H1 (cell line): ENCODE measurements at places on chromosomes 7 and 10. TPM values are rescaled to one million over a fixed set of nuclear protein-coding genes. Genes with fewer than 3 reads are reported as not detected.

- no peak for DNase-seq
Observed at GRCh38 chr10:12098966-12099365, 30.2 kb downstream of the DHTKD1 start.

- no peak for DNase-seq
Observed at GRCh38 chr7:8514781-8515519, 81.5 kb downstream of the NXPH1 start.

- DNase-seq, result no peak
Observed at GRCh38 chr10:4212111-4212630, 427.2 kb upstream of the KLF6 start.

- no peak for DNase-seq
Observed at GRCh38 chr10:26755443-26755903, 58.0 kb downstream of the PDSS1 start.

The CLRN3 gene
- not detected in 2 replicates for total RNA-seq

GRCh38 chr10:83886871-83887270 is 252.4 kb upstream of the GHITM start:
- no peak for DNase-seq

DNA sequence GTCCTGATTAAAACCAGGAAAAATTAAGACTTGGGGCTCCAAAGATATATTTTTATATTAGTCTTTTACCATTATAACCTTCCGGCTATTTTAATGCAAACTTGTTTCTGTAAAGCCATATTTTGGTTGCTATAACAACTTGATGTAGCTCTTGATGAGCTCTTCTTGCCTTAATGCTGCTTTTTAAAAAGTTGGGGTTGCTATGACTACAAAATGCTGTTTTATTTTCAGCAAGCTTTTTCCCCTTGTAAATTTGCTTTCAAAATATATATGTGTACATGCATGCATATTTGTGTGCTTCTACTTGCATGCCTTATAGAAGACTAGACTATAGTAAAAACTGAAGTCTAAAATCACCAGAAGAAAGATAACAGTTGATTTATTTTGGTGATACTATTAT is 99.7 kb downstream of the CSTF2T start:
- no peak for DNase-seq

DNA sequence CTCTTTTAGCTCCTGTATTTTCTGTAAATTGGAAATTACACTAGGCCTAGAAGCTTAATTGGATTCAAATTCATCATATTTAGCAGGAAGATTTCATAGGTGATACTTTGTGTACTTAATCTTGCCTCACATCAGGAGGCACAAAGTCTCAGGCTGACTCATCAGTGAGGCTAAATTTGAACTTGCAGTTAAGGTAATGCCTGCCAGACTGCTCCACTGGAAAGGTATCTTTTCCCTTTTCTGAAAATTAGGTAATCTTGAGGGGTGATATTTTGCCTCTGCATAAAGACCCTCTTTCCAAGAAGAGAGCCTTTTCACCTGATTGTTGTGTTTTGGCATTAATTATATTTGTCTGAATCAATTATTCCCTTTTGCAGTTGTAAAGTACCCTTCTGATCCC is 14.6 kb downstream of the PPIA start:
- no peak for DNase-seq

The CYP3A5 gene
- total RNA-seq, result not detected in 2 replicates

DNA sequence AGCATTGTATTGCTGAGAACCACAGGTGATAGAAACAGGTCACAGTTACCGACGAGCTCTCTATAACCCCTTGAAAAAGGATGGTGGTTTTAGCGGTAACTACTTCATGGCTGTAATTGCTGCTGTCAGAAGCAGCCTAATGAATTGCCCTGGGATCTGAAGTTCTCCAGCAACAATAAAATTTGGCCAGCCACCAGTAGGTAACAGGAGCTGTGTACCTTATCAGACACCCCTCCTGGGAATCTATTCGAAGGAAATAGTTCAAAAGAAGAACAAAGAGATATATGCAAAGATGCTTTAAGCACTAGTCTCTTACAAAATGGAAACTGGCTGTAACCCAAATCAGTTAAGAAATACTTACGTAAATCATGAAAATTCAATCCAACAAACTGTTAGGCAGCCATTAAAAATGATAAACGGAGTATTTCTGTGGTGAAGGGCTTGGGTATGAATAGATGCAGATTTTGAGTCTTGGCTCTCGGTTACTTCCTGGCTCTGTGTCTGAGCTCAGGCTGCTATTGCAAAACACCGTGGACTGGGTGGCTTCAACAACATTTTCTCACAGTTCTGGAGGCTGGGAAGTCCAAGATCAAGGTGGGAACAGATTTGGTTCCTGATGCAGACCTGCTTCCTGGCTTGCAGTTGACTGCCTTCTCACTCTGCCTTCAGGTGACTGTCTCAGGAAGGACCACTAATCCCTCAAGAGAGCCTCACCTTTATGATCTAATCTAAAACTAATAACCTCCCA is 1.6 kb downstream of the MSRB2 start:
- no peak for DNase-seq

DNA sequence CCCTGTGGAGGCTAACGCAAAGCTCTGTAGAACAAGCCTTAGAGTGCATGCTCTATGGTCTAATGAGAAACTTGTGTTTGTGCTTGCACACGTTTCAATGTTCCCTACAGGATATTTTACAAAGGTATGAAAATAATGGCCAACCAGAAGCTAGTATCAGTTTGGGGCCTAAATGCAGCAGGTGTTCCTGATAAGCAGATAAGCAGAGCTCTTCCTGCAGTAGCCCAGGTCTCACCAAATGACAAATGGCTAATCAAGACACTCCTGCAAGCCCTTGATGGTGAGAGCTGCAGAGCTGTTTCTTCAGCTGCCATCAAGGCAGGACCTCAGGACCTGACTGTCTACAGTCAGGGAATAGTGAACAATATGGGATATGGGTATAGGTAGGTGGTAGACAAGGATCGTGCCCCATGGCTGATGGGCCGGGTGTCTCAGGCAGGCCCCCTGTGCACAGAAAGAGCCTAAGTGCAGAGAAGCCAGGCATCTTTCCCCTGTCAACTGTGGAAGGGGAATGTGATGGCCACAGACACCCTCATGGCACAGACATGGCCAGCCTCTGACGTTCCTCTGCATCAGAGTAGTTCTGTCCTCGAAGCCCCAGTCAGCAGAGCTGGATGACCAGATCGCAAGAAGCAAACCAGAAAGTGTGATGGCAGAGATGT is 23.2 kb upstream of the RASSF4 start:
- no peak for DNase-seq

- DNase-seq, result no peak
Observed at GRCh38 chr7:121544726-121545125, 148.6 kb upstream of the FAM3C start.

DNA sequence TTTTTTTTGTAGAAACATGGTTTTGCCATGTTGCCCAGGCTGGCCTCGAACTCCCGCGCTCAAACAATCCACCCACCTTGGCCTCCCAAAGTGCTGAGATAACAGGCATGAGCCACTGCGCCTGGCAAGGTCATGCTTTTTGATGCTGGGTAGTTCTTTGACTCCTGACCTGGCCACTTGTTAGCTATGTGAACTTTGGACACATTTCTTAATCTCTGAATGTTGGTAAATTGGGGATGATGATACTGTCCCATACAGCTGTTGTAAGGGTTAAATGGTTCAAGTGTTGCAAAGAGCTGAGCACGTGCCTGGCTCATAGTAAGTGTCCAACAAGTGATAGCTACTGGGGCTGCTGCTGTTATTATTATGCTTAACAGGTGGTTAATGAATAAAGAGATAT is 2.3 kb downstream of the ZNHIT1 start:
- no peak for DNase-seq

GRCh38 chr7:123492485-123492884 is 41.9 kb downstream of the IQUB start:
- DNase-seq, result no peak

The TNKS2 gene
- total RNA-seq, result 71.8 and 73.6 TPM in 2 replicates

GRCh38 chr7:75704928-75705327 is 33.8 kb downstream of the HIP1 start:
- DNase-seq, result no peak

DNA sequence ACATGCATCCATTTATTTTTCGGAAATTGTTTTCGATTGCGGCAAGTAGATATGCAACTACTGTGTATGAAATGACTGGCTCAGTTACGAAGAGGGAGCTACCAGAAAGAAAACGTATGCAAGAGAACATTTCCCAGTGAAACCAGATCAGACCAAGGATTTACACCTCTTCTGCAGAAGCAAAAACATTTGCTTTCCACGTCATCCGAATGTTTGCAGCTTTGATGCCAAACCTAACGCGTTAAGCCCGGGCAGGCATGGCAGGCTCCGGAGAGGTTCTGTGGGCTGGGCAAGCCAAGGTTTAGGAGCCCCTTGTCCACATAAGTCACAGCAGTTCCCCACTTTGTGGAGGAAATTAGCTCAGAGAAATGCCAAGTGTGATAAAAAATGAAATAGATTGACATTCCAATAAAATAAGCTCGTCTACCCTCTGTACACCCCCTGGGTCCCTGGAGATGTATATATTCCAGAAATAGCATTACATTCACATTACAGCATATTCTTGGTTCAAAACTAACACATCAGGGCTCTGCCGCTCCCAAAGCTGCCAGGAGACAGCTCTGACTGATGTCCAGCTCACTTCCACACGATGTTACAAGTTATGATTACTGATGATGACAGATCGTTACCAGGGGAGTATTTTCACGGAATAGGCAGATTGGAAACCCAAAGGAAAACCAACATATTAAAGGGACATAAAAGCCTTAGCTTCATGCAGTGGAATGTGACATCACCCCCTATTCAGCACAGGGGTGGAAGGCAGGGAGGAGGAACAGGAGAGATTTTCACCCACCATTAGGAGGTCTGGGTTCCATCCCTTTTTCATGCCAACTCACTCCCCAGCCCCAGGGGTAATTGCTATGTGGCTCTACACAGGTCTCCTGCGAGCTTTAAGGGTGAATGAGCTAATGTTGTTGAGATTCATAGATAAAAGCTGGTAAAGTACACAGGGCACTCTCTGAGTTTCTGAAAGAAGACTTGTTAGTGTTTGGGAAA is 81.5 kb downstream of the LYZL1 start:
- DNase-seq, result no peak

GRCh38 chr7:27875061-27875460 is 135.1 kb downstream of the TAX1BP1 start:
- no peak for DNase-seq

GRCh38 chr7:102063690-102064180 is 222.9 kb upstream of the SH2B2 start:
- peak; percentile 33 for DNase-seq

DNA sequence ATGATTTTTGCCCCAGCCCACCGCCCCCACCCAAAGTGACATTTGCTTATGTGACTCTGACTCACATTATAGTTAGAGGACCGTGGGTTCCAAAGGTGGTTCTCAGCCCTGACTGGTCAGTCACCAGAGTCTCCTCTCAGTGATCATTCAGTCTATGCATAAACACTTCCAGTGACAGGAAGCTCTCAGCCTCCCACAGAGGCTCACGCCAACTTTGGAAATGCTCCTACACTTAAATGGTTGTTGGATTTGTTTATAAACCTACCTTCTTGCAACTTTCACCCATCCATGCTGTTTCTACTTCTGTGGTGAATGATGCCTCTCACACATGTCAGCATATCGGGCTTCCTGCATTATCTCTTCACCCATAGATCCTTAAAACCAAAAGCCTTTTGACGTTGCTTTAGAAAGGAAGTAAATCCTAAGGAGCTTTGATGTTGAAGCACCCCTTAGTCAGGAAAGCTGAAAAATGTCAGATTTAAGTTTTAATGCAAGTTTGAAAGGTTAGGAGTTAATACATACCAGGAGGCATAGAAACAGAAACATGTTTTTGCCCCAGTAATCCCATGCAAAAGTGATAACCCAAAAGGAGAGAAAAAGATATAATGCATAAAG is 46.5 kb upstream of the FGL2 start:
- no peak for DNase-seq

The DNA2 gene
- total RNA-seq, result 55.6 and 57.9 TPM in 2 replicates

The NODAL gene
- 6.3 and 7.3 TPM in 2 replicates for total RNA-seq

- no peak for DNase-seq
Observed at GRCh38 chr7:85883-86515, 106.4 kb upstream of the FAM20C start.

The ABHD11 gene
- total RNA-seq, result 19.8 and 19.9 TPM in 2 replicates

The TMEM236 gene
- 0.07 and 0.11 TPM in 2 replicates for total RNA-seq

The RHOBTB1 gene
- total RNA-seq, result 7.4 and 9.3 TPM in 2 replicates

GRCh38 chr10:117162093-117163060 is 24.3 kb upstream of the VAX1 start:
- DNase-seq, result no peak

The LIPK gene
- total RNA-seq, result not detected in 2 replicates

The FAM237B gene
- not detected in 2 replicates for total RNA-seq

- DNase-seq, result no peak
Observed at GRCh38 chr7:122893486-122893885, 7.2 kb upstream of the CADPS2 start.

DNA sequence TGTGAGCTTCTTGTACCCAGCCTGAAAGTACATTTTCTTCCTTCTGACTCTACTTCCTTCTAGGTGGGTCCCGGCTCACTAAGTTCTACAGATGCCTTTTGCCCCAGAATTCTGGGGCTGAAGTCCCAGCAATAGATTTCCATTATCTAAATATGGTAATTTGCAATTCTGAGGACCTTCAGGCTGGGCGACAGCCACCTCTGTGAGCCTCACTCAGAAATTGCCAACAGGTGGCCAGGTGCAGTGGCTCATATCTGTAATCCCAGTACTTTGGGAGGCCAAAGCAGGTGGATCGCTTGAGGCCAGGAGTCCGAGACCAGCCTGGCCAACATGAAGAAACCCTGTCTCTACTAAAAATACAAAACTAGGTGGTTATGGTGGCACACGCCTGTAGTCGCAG is 23.7 kb downstream of the CREM start:
- no peak for DNase-seq

- DNase-seq, result peak; percentile 85
Observed at GRCh38 chr10:71285180-71285545, 33.9 kb upstream of the SLC29A3 start.

DNA sequence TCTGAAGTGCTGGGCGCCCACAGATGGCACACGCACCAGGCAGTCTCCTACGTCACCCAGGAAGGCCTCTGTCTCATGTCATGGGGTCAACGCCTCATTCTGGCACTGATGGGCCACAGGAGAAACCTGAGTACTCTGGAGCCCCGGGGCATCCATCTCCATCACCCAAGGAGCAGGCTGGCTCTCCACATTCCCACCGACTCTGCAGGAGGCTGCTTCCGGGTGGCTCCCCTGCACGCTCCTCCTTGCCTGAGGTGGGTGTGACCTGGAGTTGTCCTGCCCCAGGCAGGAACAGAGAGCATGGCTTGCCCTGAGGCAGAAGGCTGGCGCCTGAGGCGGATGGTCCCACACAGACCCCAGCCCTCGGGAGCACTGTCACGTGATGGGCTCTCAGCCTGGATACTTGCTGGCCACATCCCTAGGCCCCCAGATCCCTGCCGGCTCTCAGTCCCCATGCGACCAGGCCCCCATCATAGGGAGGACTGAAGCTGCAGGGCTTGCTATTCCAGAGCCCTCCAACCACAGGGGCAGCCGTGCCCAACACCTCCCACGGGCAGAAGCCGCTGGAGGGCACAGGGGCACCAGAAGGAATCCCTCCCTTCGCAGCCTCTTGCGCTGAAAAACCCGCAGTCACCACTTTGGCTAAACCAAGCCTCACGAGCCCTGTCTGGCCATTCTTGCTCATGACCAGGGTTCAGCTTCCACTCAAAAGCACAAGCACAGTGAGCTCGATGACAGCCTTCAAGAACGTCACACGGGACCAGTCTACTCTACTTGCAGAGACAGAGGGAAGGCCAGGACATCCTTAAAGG is 80.7 kb downstream of the MAD1L1 start:
- DNase-seq, result no peak

GRCh38 chr10:131947631-131948347 is 33.9 kb downstream of the BNIP3 start:
- no peak for DNase-seq

The SRRM3 gene
- 16.0 and 17.4 TPM in 2 replicates for total RNA-seq
